Heart right ventricle (tissue), 16 donors: ENCODE measurements at places on chromosomes 5 and 9. TPM values are rescaled to one million over a fixed set of nuclear protein-coding genes. Genes with fewer than 3 reads are reported as not detected.

GRCh38 chr9:93869863-93870262 is 85.3 kb downstream of the BARX1 start:
- no peak for DNase-seq
- no peaks in the 10 kb centered on the region for H3K36me3 ChIP-seq
- H3K4me1 ChIP-seq, result no peaks in the 10 kb centered on the region
- no peak overlapping the region for H3K4me3 ChIP-seq

DELE1 gene
- total RNA-seq, result 94.5 TPM

DNA sequence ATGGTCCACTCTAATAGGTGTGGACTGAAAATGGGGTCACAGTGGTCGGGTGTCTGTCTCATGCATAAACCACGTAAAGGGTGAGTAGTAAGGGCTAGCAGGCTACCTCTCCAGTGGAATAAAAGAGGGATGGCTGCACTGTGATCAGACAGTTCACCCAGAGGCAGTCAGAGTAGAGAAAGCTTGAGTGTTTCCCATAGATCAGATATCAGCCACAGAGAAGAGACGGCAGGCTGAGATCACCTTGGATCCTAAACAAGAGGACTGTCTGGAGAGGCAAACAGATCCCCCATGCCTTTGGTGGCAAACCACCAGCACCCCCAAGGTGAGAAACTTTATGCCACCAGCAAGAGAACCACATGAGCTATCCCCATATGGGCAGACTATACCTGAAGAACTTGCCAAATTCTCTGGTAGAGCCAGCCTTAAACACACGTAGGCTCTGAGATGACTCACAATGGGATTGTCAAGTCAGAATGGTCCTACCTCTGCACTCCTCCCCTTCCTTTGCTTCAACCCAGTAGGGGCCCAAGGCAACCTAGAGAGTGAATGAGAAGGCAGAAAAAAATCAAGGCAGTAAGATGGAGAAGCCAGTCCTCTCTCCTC is 205.2 kb upstream of the MAP3K1 start:
- H3K36me3 ChIP-seq, result no peaks in the 10 kb centered on the region
- no peak overlapping the region for H3K4me3 ChIP-seq
- DNase-seq, result no peak

GRCh38 chr5:14277385-14278320 is 134.5 kb downstream of the TRIO start:
- no peak overlapping the region for H3K4me3 ChIP-seq
- H3K4me1 ChIP-seq, result peaks cover 38% of the 10 kb centered on the region
- H3K27ac ChIP-seq, result no peak overlapping the region
- H3K27me3 ChIP-seq, result no peaks in the 10 kb centered on the region
- H3K36me3 ChIP-seq, result no peaks in the 10 kb centered on the region
- DNase-seq, result no peak

DNA sequence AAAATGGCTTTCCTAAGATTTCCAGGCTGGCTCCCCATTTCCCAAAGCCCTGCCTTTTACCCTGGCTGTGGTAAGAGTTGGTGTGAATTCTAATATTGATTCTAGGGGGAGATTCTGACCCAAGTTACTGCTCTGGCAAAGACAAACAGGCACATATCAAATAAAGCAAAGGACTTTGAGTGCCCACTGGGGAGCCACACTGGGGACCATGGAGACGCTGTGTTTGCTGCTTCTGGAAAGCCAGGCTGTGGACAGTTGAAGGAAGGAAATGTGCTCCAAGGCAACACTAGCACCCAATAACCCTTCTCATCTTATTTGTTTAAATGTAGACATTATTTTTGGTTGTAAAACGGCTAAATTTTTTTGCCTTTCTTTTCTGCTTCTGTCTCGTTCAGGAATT is 78.7 kb downstream of the SNCAIP start:
- H3K27me3 ChIP-seq, result no peaks in the 10 kb centered on the region
- no peaks in the 10 kb centered on the region for H3K4me1 ChIP-seq
- H3K27ac ChIP-seq, result no peak overlapping the region
- no peaks in the 10 kb centered on the region for H3K36me3 ChIP-seq

DNA sequence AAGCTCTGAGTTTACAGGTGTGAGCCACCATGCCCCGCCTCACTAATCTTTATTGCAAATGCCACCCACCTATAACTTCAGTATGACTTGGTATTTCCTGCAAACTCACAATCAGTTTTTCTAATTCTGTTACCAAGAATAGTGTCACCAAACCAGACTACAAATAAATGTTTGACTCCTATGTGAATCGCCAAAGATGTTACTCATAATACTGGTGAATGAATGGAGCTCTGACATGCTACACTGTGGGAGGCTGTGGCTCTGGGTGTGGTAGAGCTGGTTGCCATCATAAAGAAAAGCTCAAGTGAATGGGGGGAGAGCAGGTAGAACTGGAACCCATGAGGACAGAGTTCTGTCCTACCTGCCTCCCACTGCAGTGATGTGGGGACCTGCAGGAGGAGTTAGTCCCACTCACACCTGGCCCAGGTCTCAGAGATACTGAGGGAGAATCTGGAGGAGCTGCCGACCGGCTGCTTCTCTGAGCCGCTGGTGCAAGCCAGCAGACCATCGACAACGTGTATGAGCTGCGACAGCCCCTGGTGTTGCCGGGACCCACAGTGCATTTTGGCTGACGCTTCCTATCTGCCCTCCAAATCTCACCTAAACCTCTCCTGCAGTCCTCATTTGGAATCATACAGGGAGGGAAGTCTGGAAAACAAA is 95.7 kb downstream of the ENTREP1 start:
- no peaks in the 10 kb centered on the region for H3K36me3 ChIP-seq
- no peak overlapping the region for H3K27ac ChIP-seq
- no peaks in the 10 kb centered on the region for H3K4me1 ChIP-seq
- H3K27me3 ChIP-seq, result peaks cover 7% of the 10 kb centered on the region
- DNase-seq, result no peak

DNA sequence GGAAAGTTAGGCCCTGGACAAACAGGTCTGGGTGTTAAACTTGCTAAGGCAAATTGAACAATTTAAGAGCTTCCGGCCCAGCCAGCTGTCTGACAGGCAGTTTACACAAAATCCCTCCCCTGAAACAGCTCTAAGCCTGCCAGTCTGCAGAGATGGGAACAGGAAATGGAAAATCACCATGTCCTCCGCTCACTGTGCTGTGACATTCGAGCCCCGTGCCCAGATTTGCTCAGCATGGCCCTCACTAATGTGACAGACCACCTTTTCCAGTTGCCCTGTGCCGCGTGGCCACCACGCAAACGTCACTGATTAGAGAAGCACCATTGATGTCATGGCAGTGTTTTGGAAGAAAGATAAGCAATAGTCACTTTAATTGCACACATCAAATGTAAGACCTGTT is 41.0 kb downstream of the CCNJL start:
- H3K4me3 ChIP-seq, result no peak overlapping the region
- no peaks in the 10 kb centered on the region for H3K27me3 ChIP-seq
- peaks cover 47% of the 10 kb centered on the region for H3K4me1 ChIP-seq
- no peaks in the 10 kb centered on the region for H3K36me3 ChIP-seq
- no peak for DNase-seq

SPINK13 gene
- total RNA-seq, result not detected

- no peak for DNase-seq
- H3K4me1 ChIP-seq, result no peaks in the 10 kb centered on the region
- no peaks in the 10 kb centered on the region for H3K27me3 ChIP-seq
Measured at GRCh38 chr5:146772881-146773466, 105.6 kb downstream of the PPP2R2B start.

DNA sequence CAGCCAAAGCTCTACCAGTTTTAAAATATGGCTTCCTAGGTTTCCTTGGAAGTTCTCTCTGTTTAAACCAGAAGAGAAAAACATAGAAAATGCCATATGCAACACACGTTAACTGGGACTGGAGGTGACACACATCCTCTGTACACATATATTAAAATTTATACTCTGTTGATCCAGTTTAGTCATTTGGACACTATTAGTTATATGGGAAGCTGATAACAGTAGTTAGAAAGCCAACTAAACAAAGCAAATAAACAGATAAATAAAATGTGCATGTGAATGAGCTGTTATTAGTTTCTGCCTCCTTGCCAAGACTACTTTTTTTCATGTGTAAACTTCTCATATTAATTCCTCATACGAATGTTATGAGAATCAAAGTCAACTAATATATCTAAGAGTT is 1249.2 kb upstream of the CDH6 start:
- no peaks in the 10 kb centered on the region for H3K4me1 ChIP-seq
- H3K36me3 ChIP-seq, result no peaks in the 10 kb centered on the region
- no peak for DNase-seq
- H3K27me3 ChIP-seq, result no peaks in the 10 kb centered on the region

DNA sequence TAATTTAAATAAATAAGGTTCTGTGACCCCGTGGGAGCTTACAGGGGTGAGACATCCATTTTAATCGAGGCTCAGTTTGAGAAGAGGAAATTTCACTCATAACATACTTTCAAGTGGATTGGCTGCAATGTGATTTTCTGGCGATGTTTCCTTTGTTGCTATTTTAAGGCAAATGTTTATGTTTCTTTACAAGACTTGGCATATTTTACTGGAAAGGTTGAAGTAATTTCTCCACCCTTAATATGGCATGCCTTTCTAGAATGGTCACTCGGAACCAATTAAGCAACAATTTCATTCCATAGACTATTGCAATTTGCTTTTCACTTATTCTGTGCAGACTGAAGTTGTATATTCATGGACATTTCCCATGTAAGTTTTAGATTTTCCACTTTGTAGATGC is 438.0 kb upstream of the WWC1 start:
- no peak overlapping the region for H3K27ac ChIP-seq
- no peaks in the 10 kb centered on the region for H3K27me3 ChIP-seq
- no peaks in the 10 kb centered on the region for H3K4me1 ChIP-seq
- no peak overlapping the region for H3K4me3 ChIP-seq

DMRT2 gene
- total RNA-seq, result not detected

SMIM32 gene
- total RNA-seq, result not detected
